ENCODE measurements at places on chromosomes 2 and 18.

DNA sequence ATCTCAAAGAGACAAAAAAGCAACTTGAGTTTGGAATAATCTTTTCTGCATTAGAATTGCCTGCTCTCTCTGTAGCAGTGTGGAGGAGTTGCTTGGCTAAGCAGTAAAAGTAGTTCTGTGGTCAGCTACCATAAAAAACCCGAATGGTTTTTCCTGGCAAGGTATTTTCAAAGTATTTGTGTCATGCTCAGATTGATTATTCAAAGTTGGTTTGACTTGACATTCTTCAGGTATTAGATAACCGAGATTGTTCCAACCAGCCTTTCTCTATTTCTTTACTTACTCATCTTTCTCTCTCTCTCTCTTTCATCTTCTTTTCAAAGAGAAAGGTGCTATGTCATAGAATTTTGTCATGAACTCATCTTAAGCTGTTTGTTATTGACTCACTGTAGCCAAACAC lies 404.9 kb downstream of the CPS1 start:
- no peak for DNase-seq

DNA sequence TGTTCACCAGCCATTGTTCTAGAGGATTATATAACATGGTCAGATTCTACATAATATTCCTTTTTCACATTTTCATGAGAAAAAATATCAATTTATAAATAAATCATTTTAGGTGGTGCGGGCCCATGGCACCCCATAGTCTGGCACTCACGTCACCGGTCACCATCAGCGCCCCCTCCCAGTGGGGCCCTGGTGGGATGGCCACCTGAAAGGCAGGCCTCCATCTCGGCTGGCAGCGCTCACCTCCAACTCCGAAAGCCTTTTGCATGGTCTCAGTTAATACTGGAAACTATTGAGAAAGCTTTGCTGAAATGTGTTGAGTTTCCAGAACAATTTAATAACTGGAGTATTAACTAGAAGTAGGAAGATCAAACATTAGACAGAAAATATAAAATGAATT lies 141.4 kb upstream of the SALL3 start:
- no peak for DNase-seq

- no peak for DNase-seq
Measured at GRCh38 chr2:32538735-32539134, 89.1 kb upstream of the TTC27 start.

GRCh38 chr2:39981883-39982311 lies 202.8 kb upstream of the THUMPD2 start:
- no peak for DNase-seq

- no peak for DNase-seq
Measured at GRCh38 chr2:192026059-192026824, 168.5 kb downstream of the TMEFF2 start.

DNA sequence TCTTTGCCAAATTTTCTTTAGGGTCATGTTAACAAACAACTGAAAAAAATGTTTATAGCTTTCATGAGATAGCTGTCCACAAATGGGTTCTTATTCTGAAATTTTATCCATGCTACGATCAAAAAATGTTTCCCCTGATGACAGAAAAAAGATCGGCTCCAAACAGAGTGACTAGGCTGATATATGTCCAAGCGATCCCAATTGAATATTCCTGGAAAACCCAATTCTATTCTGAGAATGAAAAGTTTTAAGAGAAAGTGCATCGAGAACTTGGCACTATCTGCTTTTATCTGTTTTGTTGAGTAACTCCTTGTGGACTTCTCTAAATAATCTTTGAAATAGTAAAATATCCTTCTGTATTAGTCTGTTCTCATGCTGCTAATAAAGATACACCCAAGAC lies 19.1 kb downstream of the KCNE4 start:
- no peak for DNase-seq

GRCh38 chr18:48698707-48699106 lies 159.9 kb downstream of the CTIF start:
- no peak for DNase-seq

DNA sequence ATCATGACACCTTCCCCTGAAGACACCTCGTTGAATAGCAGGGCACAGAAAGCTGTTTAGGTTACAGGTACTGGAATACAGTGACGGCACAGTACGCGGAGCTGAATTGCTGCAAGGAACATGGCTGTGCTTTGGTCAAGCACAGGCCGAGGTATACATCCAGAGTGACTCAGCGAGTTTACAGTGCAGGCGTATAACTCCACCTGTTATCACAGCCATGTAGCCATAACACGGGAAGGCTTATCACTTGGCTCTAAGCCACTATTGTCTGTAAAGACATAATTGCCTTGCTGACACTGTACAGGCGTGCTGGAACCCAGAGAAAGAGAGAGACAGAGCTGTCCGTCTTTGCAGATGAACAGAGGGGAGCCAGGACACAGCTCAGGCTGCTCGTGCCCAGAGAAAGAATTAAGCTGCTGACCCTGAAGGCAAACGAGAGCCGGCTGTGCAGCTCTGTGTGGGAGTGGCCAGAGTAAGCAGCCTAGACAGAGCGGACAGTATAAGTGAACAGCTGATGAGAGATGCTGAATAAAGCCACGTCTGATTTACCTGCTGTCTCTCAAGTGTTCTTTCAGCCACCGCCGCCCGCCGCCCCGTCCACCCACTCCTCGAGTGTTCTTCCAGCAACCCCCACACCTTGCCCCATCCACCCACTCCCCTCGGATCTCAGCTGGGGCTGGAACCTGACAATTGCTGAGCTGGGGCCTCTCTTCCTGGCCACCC lies 87.3 kb upstream of the PPP1CB start:
- DNase-seq = no peak

DNA sequence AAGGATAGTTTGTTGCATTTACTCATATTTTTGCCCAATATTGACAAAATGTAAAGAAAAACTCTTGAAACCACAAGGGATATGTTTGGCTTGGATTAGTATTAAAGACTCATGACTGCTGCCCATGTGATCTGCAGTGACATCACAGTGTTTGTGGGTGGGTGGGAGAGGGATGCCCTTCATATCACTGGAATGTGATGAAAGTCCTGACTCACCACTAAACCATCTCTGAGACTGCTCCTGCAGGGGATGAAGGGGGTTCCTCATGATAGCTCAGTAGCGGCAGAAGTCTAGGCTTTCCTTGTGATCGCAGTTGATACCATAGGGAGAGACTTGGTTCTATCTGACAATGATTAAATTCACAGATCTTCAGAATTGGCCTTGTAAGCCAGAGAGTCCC lies 451.2 kb downstream of the CNTNAP5 start:
- no peak for DNase-seq

- DNase-seq = no peak
Measured at GRCh38 chr2:163626639-163627109, 109.1 kb downstream of the FIGN start.

- DNase-seq = no peak
Measured at GRCh38 chr2:27208486-27209050, 3.3 kb upstream of the ATRAID start.

DNA sequence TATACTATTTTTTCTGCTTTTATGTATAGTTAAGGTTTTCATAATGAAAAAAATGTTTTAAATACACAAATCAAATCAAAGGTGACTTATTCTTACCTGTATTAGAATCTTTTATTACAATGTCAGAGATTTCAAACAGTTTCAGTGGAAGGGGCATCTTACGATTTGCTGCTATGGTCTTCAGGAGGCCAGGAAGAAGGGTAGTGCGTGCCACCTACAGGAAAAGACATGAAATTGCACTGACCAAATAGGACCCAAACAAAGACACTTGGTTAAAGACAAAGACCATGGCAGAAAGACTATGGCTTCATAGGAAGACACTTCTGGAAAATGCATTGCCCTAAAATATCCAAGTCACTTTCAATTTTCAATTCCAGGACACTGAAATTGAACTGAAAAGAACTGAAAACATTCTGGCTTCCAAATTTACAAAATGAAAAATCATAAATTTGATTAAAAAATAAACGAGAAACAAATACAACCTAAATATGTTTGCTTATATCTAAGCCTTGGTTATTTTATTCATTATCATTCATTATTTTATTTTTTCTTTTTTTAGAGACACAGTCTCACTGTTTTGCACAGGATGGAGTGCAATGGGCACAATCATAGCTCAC lies 42.1 kb downstream of the FARSB start:
- DNase-seq = no peak

DNA sequence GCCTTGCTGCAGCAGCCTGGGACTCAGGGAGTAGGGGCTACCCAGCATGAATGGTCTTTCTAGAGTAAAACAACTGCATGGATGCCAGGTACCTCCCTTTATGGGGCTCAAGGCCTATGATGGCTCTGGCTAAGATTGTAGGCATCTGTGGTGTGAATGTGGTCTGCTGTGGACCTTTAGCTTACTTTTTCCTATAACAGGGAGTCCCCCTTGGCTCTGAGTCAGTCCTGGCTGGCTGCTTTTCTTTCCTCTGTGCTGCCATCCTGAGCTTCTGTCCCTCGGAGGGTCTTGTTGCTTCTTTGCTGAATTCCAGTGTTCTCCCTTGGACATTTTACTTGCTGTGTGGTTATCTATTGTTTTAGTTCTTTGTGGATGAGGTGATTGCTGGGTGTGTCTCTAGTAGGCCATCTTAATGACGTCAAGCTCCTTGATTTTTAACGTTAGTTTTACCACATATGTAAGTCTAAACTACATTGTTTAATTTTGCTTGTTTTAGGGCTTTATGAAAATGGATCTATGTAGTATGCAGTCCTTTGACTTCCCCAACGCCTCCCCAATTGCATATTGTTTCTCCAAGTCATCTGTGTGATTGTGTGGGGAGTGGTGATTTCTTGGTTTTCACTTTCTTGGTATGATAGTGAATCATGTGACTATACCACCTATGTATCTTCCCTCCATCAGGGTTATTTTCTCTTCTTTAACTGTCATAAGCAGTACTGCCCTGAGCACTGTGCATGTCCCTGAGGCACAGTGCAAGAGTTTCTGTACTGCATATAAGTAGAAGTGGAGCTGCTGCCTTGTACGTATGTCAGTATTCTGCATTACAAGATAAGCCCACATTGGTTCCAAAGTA lies 92.4 kb downstream of the NCK2 start:
- DNase-seq = no peak

DNA sequence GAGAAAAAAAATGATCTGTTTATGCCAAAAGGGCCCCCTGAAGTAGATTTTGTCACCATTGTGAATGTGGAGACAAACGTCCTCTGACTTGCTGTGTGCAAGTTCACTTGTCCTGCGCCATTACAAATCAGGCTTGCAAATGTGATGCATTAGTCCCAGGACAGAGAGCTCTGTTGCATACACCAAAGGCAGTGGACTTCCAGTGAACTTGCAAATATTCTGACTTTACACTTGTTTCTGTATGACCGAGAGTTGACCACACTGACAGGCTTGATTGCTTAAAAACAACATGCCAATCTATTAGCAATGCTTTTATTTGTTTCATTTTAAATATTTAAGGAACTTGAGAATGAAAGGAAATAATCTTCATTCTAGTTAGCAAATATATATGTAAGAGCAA lies 293.2 kb downstream of the PLCL1 start:
- no peak for DNase-seq

DNA sequence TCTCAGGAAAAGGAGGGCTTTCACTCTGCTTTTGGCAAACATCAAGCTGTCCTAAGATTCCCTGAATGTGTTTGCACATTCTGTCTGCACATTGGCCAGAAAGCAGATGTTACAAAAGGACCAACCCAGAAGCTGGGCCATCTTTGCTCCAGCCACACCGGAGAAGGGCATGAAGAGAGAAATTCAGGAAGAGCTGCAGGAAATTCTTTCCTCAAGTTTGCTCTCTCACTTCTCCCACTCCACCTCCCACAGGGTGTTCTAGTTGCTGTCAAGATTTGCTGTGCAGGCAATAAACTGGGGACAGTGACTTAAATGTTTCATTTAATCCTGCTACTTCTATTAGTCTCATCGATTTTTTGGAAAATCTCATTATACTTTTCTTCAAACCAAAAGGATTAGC lies 137.7 kb upstream of the UNC80 start:
- DNase-seq = no peak

DNA sequence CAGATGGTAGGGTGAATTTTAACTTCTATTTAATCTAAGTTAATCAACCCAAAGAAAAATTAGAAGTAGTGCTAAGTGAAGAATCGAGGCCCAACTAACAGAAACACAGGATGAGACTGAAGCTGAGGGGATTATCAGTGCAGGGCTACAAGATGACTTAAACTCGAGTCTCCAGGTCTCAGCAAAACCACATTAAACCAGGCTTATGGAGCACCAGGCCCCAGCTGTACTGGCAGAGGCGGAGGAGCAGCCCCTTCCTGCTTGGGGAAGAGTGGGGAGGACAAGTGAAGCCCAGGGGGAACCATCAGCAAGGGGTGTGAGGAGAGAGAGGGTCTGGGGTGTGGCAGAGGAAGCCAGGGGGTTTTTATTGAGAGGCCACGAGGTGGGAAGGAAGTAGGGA lies 135.9 kb upstream of the EPAS1 start:
- no peak for DNase-seq

GRCh38 chr2:19377717-19378116 lies 19.3 kb upstream of the OSR1 start:
- no peak for DNase-seq

GRCh38 chr2:104758199-104758620 lies 95.7 kb upstream of the POU3F3 start:
- no peak for DNase-seq

DNA sequence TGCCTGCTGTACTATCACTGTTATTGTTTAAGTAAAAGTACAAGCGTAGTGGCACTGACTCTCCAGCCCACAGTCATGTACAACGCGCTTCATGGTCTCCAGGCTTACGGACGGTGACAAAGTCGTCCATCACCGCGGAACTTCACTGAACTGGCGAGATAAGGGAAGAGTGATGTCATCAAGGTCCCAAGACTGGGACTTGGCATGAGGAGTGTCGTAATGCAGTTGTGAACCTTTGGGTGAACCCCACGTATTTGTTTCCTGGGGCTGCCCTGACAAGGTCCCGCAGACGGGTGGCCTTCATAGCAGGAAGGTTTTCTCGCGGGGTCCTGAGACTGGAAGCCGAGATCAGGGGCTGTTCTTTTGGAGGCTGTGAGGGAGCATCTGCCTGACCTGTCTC lies 17.3 kb downstream of the NFATC1 start:
- DNase-seq = no peak

GRCh38 chr18:34904994-34905393 lies 136.2 kb upstream of the MAPRE2 start:
- DNase-seq = no peak

- DNase-seq = no peak
Measured at GRCh38 chr2:136502660-136503059, 262.7 kb upstream of the THSD7B start.

DNA sequence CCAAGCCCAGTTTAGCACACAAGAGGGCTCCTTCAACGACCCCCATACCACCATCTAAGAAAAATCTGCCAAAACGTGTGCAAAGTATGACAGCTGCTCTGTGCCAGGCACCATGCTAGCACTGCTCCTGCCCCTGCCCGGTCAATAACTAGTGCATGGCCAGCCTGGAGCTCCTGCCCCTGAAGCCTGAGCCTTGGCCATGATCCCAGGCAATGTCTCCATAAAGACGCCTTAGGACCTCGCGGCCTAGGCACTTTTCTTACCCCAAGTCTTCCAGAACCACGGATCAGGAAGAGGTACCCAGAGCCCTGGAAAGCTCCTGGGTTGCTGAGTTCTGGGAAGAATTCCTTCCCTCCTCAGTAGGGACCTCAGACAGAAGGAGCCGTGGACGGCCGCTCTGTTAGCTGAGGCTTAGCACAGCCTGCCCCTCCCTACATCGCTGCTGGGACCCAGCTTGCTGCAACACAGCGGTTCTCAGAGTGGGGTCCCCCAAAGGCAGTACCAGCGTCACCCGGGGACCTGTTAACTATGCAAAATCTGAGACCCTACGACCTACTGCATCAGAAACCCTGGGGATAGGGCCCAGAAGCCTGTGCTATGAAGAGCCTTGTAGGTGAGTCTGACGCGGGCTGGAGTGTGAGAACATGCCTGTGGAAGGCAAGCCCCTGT lies 117.8 kb upstream of the TWIST2 start:
- no peak for DNase-seq

Measured in nucleus accumbens (tissue), 56 donors.